ENCODE measurements at places on chromosomes 4 and X.

DNA sequence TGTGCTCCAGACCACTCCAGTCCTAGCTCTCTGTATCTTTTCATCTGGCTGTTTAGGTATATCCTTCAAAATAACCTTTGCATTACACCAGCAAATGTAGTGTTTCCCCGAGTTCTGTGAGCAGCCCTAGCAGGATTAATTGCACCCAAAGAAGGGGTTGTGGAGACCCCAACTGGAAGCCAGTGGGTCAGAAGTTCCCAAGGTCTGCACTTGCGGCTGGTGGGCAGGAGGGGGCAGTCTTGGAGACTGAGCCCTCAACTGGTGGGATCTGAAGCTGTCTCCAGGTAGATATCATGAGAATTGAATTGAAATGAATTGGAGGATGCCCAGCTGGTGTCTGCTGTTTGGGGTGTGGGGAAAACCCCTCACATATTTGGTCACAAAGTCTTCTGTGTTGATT lies 1485.3 kb upstream of the TENM3 start:
- DNase-seq: no peak

- DNase-seq: no peak
These were observed 107.2 kb upstream of the KIT start for GRCh38 chr4:54550395-54551171.

DNA sequence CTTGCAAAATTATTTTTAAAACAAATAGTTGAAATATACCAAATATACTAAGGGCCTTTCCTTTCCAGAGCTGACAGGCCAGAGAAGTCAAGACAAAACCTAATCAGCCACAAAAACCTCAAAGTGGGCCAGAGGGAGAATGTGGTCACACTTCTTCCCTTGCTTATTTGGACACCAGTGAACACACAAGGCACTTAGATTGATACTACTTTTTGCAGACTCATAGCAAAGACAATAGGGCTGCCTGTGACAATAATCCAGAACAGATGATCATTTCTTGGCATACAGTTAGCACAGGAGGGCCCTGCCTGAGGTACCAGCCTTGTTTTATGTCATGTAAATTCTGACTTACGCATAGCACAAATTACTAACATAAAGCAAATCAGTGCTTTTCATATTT lies 215.7 kb upstream of the NEIL3 start:
- no peak for DNase-seq

DNA sequence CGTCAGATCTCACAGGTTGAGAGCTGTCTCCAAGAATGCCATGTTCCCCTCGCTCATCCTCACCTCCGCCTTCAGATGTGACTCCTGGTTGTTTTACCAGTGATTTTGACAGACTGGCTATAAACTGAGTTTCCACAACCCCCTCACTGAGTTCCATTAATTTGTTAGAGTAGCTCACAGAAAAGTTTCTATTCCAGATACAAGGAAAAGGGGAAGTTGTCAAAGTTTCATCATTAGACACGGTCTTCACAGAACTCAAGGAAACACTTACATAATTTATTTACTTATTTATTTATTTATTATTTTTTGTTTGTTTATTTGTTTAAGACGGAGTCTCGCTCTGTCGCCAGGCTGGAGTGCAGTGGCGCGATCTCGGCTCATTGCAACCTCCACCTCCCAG lies 55.7 kb upstream of the IQSEC2 start:
- no peak for DNase-seq

- no peak for DNase-seq
These were observed 148.9 kb downstream of the ADAM29 start for GRCh38 chr4:175066923-175067627.

GRCh38 chr4:183261953-183262775 lies 57.9 kb downstream of the CLDN22 start:
- peak; percentile 69 for DNase-seq

DNA sequence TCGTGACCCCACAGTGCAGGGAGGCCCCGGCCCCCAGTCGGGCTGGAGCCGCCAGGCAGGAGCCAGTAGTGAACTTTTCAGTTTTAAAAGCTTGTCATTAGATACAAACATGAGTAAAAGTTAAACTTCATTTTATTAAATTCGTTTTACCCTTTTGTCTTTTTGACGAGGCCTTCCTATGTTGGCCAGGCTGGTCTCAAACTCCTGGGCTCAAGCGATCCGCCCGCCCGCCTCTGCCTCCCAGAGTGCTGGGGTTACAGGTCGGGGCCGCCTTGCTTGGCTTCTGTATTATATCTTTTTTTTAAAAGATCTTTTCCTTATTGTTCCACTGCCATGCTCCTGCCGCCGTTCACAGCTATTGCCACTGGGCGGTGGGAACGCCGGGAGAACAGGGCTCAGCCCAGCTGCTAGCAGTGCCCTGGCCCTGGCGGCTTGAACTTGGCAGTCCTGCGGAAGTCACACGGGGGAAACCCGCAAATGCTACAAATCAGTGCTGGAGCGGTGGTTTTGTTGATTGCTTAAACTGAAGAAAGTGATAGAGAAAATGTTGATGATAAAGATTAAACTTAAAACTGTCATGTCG lies 968 bp upstream of the NELFA start:
- DNase-seq: peak; percentile 48

GRCh38 chrX:3178329-3178728 lies 137.1 kb downstream of the ARSF start:
- DNase-seq: no peak

- no peak for DNase-seq
These were observed 85.5 kb upstream of the ACSL1 start for GRCh38 chr4:184911310-184911709.

DNA sequence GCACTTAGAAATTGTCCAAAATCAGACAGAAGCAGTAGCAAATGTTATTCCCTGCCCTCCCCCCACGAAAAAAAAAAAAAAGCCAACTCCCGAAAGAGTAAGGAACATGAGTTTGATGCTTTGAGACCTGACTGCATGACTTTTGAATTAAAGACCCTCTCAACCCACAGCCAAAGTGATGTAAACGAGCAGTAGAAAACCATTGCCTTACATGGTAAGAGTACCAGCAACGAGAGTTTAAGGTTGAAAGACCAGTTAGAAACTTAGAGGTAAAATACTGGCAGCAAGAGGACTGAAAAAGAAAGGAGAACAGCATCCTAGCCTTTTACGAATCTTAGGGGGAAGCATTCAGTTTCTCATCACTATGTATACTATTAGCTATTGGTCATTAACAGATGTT lies 10.0 kb upstream of the ANXA10 start:
- no peak for DNase-seq

GRCh38 chrX:10743476-10743875 lies 123.1 kb upstream of the MID1 start:
- no peak for DNase-seq

GRCh38 chrX:103730796-103731493 lies 20.2 kb downstream of the TMEM31 start:
- DNase-seq: no peak

DNA sequence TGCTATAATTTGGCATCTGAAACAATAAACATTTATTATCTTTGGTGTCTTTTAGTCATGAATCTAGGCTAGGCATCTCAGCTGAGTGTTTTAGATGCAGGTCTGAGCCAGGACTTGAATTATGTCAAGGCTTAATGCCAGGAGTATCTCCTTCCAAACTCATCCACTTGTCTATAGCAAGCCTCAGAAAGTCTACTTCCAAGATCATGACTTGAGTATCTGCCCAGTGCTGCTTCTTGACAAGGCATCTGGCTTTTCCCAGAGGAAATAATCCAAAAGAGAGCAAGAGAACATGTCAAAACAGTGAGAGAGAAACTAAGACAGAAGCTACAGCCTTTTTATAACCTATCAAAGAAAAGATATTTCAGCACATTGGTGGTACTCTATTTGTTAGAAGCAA lies 1052.1 kb upstream of the PCDH10 start:
- DNase-seq: no peak

DNA sequence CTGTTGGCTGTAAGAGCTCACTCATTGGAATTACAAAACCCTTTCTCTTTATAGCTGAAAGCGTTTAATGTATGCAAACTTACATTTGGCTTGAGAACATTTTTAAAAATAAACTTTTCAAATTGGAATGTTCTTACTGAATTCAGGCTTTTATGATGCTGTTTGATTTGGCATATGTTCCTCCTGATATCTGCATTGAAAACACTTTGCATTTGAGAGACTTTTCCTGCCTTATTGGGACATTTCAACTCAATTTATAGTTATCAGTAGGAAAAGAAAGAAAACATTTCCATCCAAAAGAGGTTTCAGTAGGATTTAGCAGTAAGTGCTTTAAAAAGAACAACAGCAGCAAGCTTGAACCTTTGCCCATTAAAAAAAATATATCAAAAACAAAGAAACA lies 520.0 kb downstream of the IL1RAPL1 start:
- no peak for DNase-seq

DNA sequence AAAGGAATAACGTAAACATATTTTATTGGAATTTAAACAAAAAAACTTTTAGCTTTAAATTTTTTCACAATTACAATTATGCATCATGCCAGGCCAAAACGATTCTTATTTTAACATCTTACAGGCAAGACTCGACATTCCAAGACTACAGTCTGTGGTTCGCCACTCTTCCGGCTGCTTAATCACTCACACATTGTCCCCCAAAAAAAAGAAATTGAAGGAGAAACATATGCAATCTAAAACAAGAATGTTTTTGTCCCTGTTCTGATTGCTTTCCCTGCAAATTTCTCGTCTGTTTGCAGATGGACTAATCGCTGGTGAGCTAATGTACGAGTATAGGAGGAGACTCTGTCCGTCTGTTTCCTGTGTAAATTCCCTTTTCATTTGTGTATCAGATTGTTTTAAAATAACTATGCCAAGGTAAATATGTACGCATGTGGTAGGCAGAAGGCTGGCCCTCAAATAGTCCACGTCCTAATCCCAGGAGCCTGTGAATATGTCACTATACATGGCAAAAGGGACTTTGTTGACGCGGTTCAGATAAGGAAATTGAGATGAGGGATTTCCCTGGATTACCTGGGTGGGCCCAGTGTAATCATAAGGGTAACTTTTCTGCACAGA lies 37.7 kb upstream of the MTNR1A start:
- no peak for DNase-seq

DNA sequence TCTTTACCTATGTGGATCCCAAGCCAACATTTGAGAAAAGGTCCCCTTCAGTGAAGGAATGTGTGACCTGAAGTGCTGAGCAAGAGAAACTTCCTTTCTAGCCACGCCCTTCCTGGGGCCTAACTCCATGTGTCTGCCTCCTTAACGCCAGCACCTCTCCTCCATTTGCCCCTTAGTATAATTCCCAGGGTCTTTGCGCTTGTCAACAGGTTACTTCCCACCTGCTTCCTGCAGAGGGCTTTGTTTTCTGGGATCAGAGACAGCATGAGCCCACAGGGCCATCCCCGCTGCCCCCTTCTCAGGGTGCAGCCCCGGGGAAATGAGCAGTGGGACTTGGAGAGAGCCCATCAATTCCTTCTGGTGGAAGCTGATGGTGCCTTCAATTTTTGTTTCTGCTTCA lies 45.9 kb upstream of the DRD5 start:
- no peak for DNase-seq

- DNase-seq: no peak
These were observed 113.6 kb upstream of the TEX13C start for GRCh38 chrX:125205918-125206665.

DNA sequence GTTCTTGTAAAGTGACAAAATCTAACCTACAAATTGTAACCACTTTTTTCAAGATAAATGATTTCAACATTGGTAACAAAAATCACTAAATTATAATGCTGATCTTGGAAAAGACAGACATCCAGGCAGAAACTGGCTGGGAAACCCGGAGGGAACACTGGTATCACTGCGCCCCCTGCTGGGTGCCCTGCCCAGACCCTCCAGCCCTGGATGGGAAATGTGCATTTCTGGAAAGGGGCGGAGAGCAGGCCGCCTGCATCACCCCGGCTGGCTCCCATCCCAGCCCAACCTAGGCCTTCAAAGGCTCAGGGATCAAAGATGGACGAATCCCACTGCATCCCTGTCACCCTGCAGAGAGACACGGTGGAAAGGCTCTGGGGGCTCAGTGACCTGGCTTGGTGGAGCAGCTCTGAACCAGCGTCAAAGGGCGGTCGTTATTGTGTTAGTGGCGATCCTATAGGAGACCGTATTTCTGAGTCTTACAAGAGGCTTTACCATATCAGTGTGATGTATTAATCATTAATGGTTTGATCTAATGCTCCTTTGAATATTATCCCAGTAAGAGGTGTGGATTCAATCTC lies 37.3 kb downstream of the ACOX3 start:
- peak; percentile 41 for DNase-seq

DNA sequence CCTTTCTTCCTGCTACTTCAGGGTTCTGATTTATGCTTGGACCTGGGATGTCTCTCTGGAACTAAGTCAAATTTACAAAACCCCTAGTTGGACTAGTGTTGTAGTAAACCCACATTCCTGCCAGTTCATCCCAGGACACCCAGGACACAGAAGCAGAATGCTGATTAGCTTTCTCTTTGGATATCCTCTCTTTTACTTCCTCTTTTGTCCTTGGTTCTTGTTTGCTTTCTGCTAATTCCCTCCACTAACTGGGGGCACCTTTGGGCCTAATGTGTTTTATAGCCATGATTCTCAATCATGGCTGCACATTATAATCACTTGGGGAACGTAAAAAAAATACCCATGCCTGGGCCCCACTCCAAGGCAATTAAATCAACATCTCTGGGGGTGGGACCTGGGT lies 42.5 kb downstream of the LANCL3 start:
- no peak for DNase-seq
